ENCODE measurements at places on chromosomes 1 and 21. TPM values are rescaled to one million over a fixed set of nuclear protein-coding genes. Genes with fewer than 3 reads are reported as not detected.

The SHE gene
- total RNA-seq = not detected

The EFNA1 gene
- 31.3 TPM for total RNA-seq

The KRTAP13-2 gene
- total RNA-seq = not detected

The FAM3B gene
- total RNA-seq = not detected

The CFAP57 gene
- 0.24 TPM for total RNA-seq

The NMNAT2 gene
- 2.2 TPM for total RNA-seq

The LINGO4 gene
- total RNA-seq = not detected

DNA sequence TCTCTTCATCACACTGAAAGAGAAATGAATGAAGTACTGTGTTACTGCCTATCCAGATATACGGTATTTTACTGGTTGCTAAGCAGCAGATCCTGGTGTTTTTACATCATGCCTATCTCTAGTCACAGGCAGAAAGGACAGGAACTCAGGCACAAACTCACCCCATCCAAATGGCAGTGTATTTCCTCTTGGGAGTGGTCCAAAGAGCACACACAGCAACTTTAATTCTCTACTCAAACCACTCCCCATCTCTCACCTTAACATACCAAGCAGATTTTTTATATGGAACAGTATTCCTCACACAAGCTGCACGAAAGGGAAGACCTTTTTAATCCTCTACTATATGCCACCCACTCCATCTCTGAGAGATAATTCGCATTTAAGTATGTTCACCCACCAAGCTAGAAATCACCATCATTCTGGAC lies 27.3 kb downstream of the EIF4G3 start:
- no peak for DNase-seq

DNA sequence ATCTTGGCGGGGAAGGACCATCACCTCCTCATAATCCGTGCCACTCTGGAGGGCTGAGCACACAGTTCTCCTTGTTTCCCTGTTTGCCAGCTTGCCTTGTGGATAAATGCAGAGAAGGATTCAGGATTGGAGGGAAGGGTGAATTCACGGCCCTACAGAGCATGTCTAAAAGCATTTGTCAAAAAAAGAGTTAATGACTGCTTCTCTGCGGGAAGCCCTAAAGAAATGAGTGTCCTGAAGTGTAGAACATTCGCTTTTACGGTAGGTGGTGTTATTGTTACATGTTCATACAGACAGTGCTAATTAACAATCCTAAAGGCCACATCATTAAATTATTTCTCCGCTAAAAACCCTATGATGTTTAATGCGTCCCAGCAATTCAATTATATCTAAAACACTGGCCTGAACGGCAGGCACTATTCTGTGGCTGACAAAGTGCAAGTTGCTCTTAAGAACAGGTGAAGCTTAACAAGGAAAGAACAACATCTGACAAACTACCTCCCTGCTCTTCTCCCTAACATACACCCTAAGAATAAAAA lies 112.3 kb upstream of the NFIA start:
- no peak for DNase-seq

GRCh38 chr1:199313444-199313843 lies 674.6 kb downstream of the PTPRC start:
- DNase-seq = no peak

DNA sequence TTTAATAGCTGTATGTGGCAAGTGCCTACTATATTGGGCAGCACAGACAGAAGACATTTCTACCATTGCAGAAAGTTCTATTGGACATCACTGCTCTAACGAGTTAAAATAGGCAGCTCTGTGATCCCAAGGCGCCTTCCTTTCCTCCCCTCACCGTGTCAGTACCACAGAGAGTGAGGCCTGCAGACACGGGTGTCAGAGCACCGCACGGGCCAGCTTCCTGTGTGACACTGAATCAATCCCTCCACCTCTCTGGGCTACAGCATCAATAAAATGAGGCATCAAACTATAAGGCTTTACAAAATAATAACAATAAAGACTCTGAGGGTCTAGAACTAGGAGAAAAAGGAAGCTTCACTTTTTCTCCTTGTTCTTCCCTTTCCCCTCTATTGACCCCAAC lies 246.7 kb downstream of the FOXD2 start:
- DNase-seq = peak; percentile 57

DNA sequence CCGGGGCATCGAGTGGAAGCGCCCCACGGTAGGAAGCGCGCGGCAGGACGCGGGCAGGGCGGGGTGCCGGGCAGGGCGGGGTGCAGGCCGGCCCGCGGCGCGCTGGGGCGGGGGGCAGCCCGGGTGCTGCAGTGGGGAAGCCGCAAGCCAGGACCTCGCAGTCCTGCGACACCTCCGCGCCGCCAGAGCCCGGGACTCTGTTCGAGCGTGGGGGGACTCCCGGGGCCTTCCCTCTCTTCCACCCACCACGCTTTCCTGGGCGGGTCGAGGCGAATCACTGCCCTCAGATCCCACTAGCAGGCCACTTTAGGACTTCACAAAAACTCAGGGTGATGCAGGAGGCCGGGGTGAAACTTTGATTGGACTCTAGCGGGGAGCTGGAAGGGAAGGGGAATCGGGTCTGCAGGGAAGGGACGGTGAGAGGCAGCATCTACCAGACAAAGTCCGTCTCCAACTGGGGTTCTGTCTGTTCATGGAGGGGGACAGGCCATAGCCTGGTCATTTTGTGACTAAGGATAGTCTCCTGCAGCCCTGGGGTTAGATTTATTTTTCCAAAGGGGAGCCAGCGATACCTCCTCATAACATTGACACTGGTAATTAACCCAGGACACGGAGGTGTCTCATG lies 623 bp downstream of the CAPN2 start:
- DNase-seq = no peak

GRCh38 chr1:85148524-85149250 lies 52.1 kb downstream of the SYDE2 start:
- no peak for DNase-seq

GRCh38 chr21:41446586-41446985 lies 20.5 kb downstream of the MX1 start:
- no peak for DNase-seq

GRCh38 chr1:219927298-219927955 lies 930 bp downstream of the SLC30A10 start:
- no peak for DNase-seq

- DNase-seq = no peak
Measured at GRCh38 chr1:177351361-177352108, 180.8 kb downstream of the BRINP2 start.

GRCh38 chr1:86395751-86396497 lies at the start of gene ODF2L:
Gene ODF2L (minus strand): TSS chr1:86396323. CDS start chr1:86387027, 9,296 bp downstream.
- DNase-seq = peak; percentile 95

GRCh38 chr1:210342986-210343780 lies 14.5 kb downstream of the HHAT start:
- peak; percentile 56 for DNase-seq

GRCh38 chr1:201876148-201876818 lies 12.4 kb upstream of the SHISA4 start:
- DNase-seq = no peak

DNA sequence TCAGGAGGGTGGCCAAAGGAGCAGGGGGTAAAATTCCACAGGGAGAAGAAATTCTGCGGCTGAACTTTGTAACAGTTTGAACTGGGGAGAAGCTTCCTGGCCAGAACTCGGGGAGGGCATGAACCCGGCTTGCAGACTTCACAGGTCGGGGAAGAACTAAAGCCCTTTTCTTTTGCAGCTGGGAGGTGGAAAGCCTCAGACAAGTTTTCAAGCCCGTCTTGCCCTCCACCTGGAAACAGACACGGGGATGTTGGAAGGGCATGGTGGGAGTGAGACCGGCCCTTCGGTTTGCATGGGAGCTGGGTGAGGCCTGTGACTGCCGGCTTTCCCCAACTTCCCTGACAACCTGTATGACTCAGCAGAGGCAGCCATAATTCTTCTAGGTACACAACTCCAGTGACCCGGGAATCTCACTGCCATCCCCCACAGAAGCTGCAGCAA lies 11.3 kb downstream of the THEM4 start:
- DNase-seq = no peak

- no peak for DNase-seq
Measured at GRCh38 chr1:226248091-226248490, 24.6 kb downstream of the MIXL1 start.

DNA sequence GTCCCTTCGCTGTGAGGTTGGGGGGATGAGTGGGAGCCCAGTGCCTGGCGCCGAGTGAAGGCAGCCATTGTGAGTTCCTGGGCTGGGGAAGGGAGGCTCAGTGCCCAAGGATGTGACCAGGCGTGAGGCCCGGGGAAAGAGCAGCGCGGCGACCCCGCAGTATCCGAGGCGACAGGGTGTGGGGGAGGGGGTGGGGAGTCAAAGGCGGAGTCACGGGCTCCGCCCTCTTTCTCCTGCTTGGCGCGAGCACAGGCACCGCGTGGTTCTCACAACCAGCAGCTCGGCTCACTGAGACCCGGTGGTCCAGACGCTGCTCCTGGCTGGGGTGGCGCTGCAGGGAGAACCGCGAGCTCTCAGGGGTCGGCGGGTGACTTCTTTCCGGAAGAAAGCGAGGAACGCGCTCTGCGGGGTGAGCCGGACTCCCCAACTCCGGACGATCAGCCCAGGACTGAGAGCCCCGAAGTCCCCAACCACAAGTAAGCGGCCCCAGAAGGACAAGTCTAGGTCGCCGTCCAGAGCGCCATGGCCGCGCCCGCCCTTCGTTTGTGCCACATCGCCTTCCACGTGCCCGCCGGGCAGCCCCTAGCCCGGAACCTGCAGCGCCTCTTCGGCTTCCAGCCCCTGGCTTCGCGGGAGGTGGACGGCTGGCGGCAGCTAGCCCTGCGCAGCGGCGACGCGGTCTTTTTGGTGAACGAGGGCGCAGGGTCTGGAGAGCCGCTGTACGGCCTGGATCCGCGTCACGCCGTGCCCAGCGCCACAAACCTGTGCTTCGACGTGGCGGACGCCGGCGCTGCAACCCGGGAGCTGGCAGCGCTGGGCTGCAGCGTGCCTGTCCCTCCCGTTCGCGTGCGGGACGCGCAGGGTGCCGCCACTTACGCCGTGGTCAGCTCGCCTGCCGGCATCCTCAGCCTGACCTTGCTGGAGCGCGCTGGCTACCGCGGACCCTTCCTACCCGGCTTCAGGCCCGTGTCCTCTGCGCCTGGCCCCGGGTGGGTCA lies at the start of gene HPDL:
HPDL (plus strand) TSS at position 269 of the 997 bp plus-strand sequence; CDS start at position 523, 254 bp downstream.
- DNase-seq = no peak

DNA sequence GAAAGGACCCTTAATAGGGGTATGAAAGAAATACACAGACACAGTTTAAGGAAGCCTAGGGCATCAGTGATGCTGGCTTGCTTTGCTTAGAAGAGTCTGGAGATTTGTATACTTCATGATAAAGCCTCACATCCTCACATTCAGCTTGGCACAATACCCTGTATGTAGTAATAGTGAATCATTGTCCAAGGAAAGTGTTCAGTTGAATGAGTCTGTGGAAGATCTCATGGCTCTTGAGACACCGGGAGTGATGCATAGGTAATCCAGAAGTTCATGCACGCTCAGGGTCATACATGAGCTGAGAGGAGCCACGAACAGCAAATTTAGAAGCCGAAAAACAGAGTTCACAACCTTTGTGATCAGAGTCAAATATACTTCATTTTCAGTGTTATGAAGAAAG lies 537.2 kb upstream of the TMPRSS15 start:
- no peak for DNase-seq

DNA sequence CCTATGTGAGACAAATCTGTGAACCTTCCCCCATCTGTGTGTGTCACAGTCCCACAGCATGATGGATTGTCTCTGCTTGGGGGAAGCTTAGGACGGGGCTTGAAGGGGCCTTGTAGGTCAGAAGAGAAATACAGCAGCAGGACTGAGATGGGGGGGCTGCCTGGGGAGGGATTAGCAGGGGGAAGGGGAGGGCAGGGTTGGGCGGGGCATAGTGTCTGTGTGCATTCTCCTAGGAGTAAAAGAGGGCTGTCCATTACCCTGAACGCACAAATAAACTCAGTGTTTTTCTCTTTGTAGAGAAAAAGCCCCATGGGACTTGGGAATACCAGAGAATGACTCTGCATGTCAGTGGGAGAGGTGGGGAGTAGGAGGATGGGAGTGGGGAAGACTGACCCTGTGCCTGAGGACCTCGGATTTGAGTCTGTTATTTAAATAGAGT lies 16.4 kb downstream of the RNF220 start:
- no peak for DNase-seq

GRCh38 chr21:27034796-27035195 lies 67.9 kb upstream of the ADAMTS5 start:
- DNase-seq = no peak

Data from osteocyte (in vitro differentiated cells).